ENCODE measurements at places on chromosomes 16 and 17. TPM values are rescaled to one million over a fixed set of nuclear protein-coding genes. Genes with fewer than 3 reads are reported as not detected.

Gene CDH3
- total RNA-seq, result 0.45 TPM

Gene ITFG1
- total RNA-seq, result 29.3 TPM

Gene MAP1LC3B
- 45.1 TPM for total RNA-seq

Gene GRB2
- 163 TPM for total RNA-seq

Gene CTRB1
- total RNA-seq, result not detected

Gene PLCD3
- total RNA-seq, result 3.5 TPM

Gene KRTAP16-1
- total RNA-seq, result not detected

Gene DNAH2
- not detected for total RNA-seq

Gene KRT27
- not detected for total RNA-seq

Gene ELOB
- total RNA-seq, result 232 TPM
